ENCODE measurements at places on chromosomes 12 and 14.

GRCh38 chr12:115375186-115375991, 691.4 kb upstream of the TBX3 start:
- no peak for DNase-seq

DNA sequence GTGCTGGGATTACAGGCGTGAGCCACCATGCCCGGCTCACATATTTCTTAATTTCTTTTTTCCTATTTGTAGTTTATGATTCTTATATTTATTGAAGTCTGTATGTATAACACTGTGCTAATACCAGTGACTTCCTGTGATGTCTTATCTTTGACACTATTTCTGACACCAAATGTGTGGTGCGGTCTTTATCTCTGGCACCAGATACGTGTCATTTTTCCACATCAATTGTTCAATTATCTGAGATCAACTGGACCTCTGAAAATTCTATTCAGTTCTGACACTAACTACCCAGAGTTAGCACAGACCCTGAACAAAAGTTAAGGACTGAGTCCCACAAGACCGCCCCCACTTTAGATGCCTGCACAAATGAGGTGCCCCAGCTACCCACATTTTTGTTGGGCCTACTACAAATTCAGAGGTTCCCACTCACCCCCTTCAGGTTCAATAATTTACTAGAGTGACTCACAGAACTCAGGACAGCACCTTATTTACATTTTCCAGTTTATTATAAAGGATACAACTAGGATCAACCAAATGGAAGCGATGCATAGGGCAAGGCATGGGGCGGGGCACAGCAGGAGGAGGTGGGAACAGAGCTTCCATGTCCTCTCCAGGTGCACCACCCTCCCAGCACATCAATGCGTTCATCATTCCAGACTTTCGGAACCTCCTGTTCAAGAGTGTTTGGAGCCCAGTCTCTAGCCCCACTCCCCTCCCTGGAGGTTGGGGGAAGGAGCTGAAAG, 11.6 kb upstream of the SRSF9 start:
- no peak for DNase-seq

GRCh38 chr14:49641697-49642129, 6.7 kb upstream of the DNAAF2 start:
- no peak for DNase-seq

- no peak for DNase-seq
Measured at GRCh38 chr12:946631-947030, 2.9 kb downstream of the RAD52 start.

- peak; percentile 39 for DNase-seq
Measured at GRCh38 chr12:4251216-4251891, 22.2 kb upstream of the CCND2 start.
